Keratinocyte (primary cell): ENCODE measurements at places on chromosomes 16 and 17. TPM values are rescaled to one million over a fixed set of nuclear protein-coding genes. Genes with fewer than 3 reads are reported as not detected.

The BAHCC1 gene
- polyA plus RNA-seq: 0.52 to 1.0 TPM (median 0.80 TPM) in 3 replicates

DNA sequence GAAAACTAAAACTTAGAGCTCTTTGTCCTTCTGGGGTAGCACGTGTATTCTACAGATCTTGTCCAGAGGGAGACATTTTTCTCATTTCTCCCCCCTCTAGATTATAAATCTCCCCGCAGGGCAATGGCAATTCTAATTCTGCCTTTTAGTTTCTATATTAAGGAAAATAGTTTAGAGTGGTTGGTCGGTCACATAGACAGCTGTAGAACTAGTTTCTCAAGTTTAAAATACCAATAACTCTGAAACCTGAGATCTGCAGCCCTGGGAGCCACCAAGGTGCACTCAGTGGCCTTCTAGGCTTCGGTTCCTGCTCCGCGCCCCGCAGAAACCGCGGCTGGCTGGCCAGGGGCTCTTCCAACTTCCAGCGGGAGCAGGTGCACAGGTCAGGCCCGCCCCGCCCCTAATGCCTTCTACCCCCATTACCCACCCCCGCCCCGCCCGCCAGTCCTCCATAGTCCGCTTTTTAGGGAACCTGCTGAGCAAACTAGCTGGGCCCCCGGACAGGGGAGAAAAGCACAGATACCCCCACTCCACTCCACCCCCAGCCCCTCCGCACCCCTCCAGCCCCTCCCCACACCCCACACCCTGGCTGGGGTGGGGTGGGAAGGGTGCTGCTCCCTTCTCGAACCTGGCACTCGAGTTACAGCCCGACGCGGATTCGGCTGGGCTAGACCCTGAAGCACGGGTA lies 431 bp downstream of the SLFN11 start:
- DNase-seq: no peak

DNA sequence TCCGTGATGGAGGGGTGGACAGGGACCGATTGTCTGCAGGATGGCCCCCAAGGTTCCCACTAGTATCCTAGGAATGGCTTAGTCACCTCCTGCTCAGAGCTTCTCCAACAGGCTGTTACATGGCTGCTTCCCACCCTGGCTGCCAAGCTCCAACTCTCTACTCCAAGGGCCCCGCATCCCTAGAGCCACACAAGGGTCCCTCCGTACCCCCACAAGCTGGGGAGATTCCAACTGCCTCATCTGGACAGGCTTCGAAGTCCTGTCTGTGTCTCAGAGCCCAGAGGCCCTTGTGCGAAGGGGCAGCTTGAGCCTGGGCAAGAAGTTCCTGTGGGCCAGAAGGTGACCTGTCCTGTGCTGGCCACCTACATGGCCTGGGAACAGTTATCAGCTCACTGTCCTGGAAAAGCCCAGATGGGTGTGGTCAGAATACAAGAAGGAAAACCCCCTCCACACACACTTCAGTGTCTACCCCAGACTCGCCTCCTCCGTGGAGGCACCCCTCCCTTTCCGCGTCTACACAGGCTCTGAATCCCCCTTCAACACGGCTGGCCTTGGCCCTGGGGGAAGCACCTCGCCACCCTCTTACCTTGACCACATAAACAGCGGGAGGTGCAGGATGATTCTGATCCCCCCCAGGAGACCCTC lies 586 bp downstream of the MEAK7 start:
- peak; percentile 49 for DNase-seq

- no peak for DNase-seq
These were observed 118.8 kb upstream of the TBX2 start for GRCh38 chr17:61280851-61281250.

- no peak for DNase-seq
These were observed 256.6 kb downstream of the CPPED1 start for GRCh38 chr16:12546918-12547607.

DNA sequence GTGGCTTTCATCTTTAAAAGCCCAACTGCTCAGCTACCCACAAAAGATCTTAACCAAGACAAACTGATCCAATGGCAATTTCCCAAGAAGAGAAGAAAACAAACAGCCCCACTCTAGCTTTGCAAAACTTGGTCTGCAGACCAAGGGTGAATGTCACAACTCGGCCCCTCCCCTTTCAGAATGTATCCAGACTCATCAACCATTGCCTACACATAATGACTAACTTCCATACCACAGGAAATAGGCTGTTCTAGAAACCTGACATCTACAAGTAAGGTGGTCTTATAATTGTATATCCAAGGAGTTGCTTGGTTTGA lies 16.0 kb downstream of the DCUN1D3 start:
- DNase-seq: no peak

- DNase-seq: no peak
These were observed 17.0 kb downstream of the KCTD2 start for GRCh38 chr17:75064040-75064439.

- no peak for DNase-seq
These were observed 9.4 kb upstream of the FOXF1 start for GRCh38 chr16:86500708-86501510.
